ENCODE measurements at places on chromosomes 1 and 21.
A peak's percentile ranks its signal among the peaks of the same experiment; 100 is the strongest.

DNA sequence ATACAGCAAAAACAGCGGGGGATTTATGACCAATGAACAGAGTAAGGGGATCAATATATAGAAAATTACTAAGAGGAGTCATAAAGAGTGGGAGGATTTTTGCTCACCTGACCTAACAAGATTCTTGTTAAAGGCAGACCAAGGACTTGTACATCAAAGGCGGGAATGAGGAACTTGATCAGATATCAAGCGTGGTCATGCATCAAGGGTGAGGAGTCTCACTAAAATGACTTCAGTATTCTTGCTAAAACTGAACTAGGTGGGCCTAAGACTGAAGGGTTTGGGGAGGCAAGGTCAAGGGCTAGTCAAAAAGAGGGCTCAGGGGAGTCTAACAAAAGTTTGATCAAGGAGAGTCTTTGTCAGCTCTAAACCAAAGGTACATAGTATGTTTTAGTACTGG, 2.1 kb downstream of the MOV10 start:
- no peak for DNase-seq
- peaks cover 12% of the 10 kb centered on the region for H3K27me3 ChIP-seq
- H3K27ac ChIP-seq = no peak overlapping the region
- H3K4me1 ChIP-seq = peaks cover 34% of the 10 kb centered on the region
- peak overlapping the region; percentile 71 for H3K4me3 ChIP-seq

GRCh38 chr1:156750191-156750672, 1.2 kb downstream of the HDGF start:
- peak; percentile 31 for DNase-seq
- H3K27me3 ChIP-seq = no peaks in the 10 kb centered on the region
- peaks cover 51% of the 10 kb centered on the region for H3K4me1 ChIP-seq
- no peaks in the 10 kb centered on the region for H3K36me3 ChIP-seq
- H3K27ac ChIP-seq = 0 out of 2 replicates have a peak overlapping the region, but pooled peaks have one; percentile 66
- peak overlapping the region; percentile 99 for H3K4me3 ChIP-seq

DNA sequence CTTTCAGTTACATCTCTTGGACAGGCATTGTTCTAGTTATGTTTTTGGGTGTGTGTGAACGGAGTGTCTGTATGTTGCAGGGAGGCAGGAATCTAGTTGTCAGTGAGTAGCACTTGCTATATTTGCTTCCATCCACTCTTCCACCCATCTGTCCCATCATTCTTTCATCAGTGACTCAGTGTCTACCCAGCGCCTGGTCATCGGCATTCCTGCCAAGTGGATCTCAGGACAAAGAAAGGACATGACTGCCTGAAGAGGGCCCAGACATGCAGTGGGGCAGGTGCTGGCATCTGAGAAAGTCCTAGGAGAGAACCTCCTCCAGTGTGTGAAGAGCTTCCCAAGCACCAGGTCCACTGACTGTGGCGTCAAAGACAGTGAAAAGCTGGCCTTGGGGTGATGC, 27.3 kb upstream of the MAGOH start:
- H3K4me3 ChIP-seq = no peak overlapping the region
- H3K36me3 ChIP-seq = peaks cover 53% of the 10 kb centered on the region
- H3K4me1 ChIP-seq = no peaks in the 10 kb centered on the region
- DNase-seq = no peak

DNA sequence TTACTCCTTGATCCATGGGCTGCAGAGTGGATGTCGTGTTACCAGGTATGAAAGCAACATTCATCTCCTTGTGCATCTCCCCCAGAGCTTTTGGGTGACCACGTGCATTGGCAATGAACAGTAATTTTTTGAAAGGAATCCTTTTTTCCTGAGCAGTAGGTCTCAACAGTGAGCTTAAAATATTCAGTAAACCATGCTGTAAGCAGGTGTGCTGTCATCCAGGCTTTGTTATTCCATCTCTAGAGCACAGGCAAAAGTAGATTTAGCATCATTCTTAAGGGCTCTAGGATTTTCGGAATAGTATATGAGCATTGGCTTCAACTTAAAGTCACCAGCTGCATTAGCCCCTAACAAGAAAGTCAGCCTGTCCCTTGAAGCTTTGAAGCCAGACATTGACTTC, 27.3 kb downstream of the AGPAT3 start:
- no peaks in the 10 kb centered on the region for H3K27me3 ChIP-seq
- peaks cover 7% of the 10 kb centered on the region for H3K4me1 ChIP-seq
- no peaks in the 10 kb centered on the region for H3K36me3 ChIP-seq
- no peak for DNase-seq

GRCh38 chr1:184743062-184743756, 11.4 kb downstream of the EDEM3 start:
- 0 out of 2 replicates have a peak, but pooled peaks cover 5% of the 10 kb centered on the region for H3K4me1 ChIP-seq
- no peak overlapping the region for H3K4me3 ChIP-seq
- H3K36me3 ChIP-seq = no peaks in the 10 kb centered on the region
- no peak for DNase-seq
- no peak overlapping the region for H3K27ac ChIP-seq
- no peaks in the 10 kb centered on the region for H3K27me3 ChIP-seq

- DNase-seq = no peak
- H3K36me3 ChIP-seq = no peaks in the 10 kb centered on the region
- no peaks in the 10 kb centered on the region for H3K4me1 ChIP-seq
Measured at GRCh38 chr1:198763298-198763714, 124.5 kb downstream of the PTPRC start.

DNA sequence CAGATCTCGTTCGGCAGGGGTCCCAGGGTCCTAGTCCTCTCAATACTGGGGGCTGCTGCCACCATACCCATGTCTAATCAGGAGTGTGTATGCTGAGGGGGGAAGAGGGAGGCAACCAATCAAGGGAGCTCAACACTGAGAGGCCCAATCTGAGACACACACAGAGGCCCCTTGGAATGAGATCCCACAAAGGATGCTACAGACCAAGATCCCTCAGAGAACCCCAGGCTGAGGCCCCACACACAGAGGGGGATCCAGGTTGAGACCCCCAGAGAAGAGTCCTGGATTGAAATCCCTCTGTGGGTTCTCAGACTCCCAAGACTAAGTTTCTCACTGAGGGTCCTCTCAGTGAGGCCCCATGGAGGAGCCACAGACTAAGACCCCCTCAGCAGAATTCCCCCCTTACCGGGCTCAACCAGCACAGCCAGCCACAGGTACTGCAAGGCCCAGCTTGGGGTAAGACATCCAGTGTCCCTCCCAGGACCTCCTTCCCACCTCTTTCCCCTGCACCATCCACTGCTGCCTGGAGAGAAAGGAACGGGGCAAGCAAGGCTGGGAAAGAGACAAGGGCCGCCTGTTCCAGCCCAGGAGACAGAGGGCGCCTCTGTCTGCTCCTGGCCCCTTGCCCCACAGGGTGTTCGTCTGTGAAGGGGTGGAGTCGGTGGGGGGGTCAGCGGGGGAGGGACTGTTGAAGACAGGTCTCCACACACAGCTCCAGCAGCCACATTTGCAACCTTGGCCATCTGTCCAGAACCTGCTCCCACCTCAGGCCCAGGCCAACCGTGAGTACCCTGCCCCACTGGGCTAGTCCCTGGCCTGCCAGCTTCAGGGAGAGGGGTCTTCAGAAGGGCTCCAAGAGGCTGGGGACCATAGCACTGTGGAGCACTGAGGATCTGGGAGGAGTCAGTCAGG, at the start of gene S100A1:
Gene S100A1 (plus strand): TSS at position 720 of the 912 bp plus-strand sequence. CDS start 2,088 bp downstream, outside the sequence.
- H3K4me3 ChIP-seq = peak within 1 kb of the TSS; percentile 70
- H3K36me3 ChIP-seq = no peaks in the 10 kb centered on the region
- H3K27me3 ChIP-seq = no peaks in the 10 kb centered on the region
- H3K27ac ChIP-seq = peak within 1 kb of the TSS; percentile 73
- peaks cover 14% of the 10 kb centered on the region for H3K4me1 ChIP-seq
- DNase-seq = no peak

DNA sequence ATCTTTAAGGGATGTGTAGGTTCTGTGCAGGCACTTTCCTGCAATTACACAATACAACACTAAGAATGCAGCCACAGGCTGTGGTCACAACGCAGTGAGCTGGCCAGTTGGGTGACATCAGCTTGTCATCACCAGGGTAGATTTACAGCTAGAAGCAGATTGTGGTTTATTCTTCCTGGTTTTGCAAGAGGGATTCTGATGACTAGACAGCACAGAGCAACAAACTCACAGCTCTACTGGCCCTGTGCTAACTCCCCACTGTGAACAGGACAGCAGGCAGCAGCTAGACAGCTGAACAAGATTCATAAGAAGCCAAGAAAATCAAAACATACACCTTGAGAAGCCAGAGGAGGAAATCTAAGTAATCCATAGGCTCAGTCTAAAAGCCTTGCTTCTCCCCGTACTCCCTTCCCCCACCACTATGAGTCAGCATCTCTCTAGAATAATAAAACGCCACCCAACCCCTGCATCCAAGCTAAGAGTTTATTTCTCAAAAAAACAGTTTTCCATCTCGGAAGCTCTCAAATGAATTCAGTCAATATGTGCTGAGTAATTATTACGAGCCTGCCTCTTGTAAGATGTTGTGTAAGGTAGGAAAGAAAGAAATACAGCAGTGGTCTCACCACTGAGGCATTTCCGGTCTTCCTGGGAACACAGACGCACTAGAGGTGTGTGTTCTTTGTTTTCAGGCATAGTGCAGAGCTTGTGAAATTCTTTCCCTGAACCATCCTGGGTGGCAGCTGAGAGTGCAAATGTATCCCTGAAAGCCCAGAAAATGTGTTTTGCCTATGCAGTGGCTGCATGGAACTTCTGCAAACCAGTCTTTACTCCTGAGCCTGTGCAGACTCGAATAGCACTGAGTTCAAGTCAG, 162.8 kb downstream of the NTPCR start:
- H3K36me3 ChIP-seq = no peaks in the 10 kb centered on the region
- H3K27me3 ChIP-seq = no peaks in the 10 kb centered on the region
- H3K4me3 ChIP-seq = peak overlapping the region; percentile 12
- peak overlapping the region; percentile 98 for H3K27ac ChIP-seq
- peak; percentile 90 for DNase-seq

GRCh38 chr1:89489047-89489729, 35.4 kb upstream of the LRRC8B start:
- no peaks in the 10 kb centered on the region for H3K27me3 ChIP-seq
- H3K36me3 ChIP-seq = no peaks in the 10 kb centered on the region
- no peak overlapping the region for H3K27ac ChIP-seq
- DNase-seq = no peak
- no peak overlapping the region for H3K4me3 ChIP-seq

DNA sequence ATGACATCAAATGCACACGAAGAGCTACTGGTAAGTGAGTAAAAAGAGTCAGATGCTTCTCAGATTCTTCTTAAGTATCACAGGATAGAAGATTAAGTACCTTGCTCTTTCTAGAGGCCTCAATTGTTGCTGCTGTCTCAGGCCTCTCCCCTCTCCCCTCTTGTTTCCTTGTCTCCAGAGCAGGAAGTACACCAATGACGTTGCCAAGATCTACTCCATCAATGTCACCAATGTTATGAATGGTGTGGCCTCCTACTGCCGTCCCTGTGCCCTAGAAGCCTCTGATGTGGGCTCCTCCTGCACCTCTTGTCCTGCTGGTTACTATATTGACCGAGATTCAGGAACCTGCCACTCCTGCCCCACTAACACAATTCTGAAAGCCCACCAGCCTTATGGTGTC, 21.3 kb upstream of the SARS1 start:
- no peak overlapping the region for H3K4me3 ChIP-seq
- no peaks in the 10 kb centered on the region for H3K27me3 ChIP-seq
- no peaks in the 10 kb centered on the region for H3K4me1 ChIP-seq
- no peak for DNase-seq

DNA sequence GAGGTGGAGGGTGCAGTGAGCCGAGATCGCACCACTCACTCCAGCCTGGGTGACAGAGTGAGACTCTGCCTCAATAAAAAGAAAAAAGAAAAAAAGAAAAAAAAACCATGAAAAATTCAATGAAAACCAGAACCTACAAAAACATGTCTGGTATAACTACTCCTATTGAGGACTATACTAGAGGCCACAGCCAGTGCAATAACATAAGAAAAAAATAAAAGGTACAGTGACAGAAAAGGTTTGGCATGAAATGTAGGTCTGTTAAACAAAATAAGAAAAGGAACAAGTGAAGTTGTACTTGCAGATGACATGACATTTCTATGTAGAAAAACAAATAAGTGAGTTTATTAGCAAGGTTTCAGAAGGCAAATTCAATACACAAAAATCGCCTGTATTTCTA, 8.2 kb downstream of the NADK start:
- H3K36me3 ChIP-seq = peaks cover 10% of the 10 kb centered on the region
- H3K4me1 ChIP-seq = no peaks in the 10 kb centered on the region

DNA sequence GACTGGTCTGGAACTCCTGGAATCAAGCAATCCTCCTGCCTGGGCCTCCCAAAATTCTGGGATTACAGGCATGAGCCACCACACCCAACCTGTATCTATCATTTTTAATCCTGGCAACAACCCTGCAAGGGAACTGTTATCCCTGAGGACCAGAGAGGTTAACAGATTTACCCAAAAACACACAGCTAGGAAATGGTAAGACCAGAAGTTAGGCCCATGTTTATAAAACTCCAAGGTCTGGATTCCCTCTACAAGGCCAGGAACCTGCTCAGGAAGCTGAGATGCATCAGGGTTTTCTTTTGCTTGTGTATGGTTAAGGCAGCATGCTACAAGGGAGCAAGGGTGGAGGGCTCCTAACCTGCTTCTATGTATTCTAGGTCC, 17.8 kb upstream of the TTC39A start:
- H3K4me3 ChIP-seq = no peak overlapping the region
- H3K27me3 ChIP-seq = peaks cover 15% of the 10 kb centered on the region
- no peaks in the 10 kb centered on the region for H3K36me3 ChIP-seq

GRCh38 chr1:36304970-36305914, 926 bp upstream of the SH3D21 start:
- no peaks in the 10 kb centered on the region for H3K27me3 ChIP-seq
- H3K4me3 ChIP-seq = peak overlapping the region; percentile 76
- H3K27ac ChIP-seq = peak overlapping the region; percentile 93

- no peaks in the 10 kb centered on the region for H3K27me3 ChIP-seq
- no peak overlapping the region for H3K4me3 ChIP-seq
- DNase-seq = no peak
Measured at GRCh38 chr1:207893737-207894582, 17.0 kb downstream of the CD34 start.

GRCh38 chr21:31447505-31447904, 103.4 kb upstream of the TIAM1 start:
- no peak overlapping the region for H3K4me3 ChIP-seq
- no peaks in the 10 kb centered on the region for H3K36me3 ChIP-seq
- H3K27me3 ChIP-seq = no peaks in the 10 kb centered on the region
- H3K4me1 ChIP-seq = 0 out of 2 replicates have a peak, but pooled peaks cover 7% of the 10 kb centered on the region
- no peak overlapping the region for H3K27ac ChIP-seq

DNA sequence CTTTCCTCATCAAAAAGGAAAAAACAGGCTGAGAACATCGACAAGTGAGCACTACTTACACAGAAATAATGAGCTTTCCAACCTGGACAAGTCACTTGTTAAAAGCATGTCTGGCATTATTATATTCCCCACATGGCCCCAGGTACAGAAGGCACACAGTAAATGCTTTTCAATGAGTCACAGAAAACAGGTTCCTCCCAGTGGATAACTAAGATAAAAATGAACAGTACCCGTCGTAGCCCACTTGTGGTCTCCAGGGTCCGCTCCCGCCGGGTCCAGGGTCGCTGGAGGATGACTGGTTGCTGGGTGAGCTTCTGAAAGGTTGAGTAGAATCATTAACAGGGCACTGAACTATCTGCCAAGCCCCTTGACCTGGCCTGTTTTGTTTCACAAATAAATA, 186.6 kb downstream of the SIPA1L2 start:
- no peaks in the 10 kb centered on the region for H3K27me3 ChIP-seq
- H3K36me3 ChIP-seq = no peaks in the 10 kb centered on the region
- no peak for DNase-seq
- no peak overlapping the region for H3K4me3 ChIP-seq
- peaks cover 5% of the 10 kb centered on the region for H3K4me1 ChIP-seq

Measured in GM23338 (cell line).